Kasumi-1 (cell line): ENCODE measurements at places on chromosomes 7 and 10.

DNA sequence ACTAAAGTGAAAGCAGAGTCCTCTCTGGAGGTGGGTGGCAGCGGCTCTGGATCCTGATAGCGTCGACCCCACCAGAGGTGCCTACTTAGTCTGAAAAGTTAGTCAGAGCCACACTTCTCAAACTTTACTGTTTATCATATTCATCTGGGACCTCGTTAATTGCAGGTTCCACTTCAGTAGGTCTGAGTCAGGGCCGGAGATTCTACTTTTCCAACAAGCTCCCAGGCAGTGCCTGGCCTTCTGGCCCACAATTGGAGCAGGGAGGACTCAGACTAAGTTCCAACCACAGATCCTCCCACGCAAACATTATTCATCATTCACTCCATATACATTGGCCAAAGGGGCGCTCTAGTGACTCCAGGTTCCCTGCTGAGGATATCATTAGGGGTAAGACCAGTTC, 78.1 kb downstream of the VSTM4 start:
- DNase-seq, result no peak

DNA sequence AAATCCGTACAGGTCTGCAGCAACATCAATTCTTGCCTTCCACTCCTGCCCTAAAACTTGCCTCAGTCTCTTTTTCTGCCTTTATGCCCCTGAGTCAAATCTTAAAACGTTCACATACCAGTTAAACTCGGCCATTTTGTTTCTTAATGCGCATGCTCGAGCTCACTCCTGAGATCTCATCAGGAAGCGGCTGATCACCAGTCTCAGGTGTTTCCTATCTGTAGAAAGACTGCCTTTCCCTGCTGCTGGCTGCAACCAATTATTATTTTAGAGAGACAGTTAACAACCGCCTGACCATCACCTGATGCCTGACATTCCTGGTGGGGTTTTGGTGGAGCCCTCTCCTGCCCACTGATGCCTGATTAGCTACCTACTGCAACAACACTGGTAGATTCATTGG, 70.2 kb upstream of the TMEM140 start:
- DNase-seq, result no peak

GRCh38 chr7:99395616-99396327, 12.6 kb downstream of the PDAP1 start:
- no peak for DNase-seq

DNA sequence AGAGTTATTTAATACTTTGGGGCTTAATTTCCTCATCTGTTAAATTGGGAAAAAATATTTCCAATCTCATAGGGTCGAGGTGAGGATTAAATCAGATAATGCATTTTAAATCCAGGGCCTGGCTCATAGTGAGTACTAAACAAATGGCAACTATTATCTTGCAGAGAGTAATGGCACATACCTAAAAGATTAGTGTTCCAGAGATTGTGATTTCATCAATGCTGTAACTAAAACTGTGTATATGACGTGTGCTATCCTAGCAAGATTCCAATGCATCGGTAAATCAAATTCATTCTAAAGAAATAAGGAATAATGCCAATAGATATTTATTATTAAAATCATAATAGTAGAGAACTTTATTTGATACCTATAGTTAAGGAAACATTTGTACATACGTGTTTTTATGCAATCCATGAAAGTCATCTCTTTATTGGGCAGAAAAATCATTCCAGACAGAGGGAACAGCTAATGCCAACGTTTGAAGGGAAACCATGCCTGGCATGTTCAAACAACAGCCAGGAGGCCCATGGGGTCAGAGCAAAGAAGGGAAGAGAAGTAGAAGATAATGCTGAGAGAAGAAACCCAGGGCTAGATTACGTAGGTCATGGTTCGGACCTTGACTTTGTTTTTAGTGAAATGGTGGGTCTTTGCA, 174.8 kb upstream of the AGR3 start:
- no peak for DNase-seq

DNA sequence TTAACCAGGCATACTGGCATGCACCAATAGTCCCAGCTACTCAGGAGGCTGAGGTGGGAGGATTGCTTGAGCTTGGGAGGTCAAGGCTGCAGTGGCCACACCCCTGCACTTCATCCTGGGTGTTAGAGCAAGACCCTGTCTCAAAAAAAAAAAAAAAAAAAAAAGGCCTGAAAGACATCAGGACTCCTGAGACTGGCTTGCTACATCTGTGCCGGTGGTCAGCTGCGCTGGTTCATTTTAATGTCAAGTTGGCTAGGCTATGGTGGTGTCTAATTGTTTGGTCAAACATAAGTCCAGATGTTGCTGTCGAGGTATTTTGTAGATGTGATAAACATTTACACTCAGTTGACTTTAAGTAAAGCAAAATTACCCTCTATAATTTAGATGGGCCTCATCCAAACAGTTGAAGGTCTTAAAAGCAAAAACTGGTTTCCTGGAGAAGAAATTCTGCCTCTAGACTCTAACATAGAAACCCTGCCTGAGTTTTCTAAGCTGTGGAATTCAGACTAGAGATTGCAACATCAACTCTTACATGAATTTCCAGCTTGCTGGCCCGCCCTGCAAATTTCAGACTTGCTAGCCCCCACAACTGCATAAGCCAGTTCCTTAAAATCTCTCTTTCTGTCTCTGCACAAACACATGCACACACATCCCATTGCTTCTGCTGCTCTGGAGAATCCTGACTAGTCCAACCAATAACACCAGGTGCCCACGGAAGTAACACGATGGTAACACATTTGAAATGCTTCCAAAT, 18.2 kb downstream of the MYOF start:
- peak; percentile 85 for DNase-seq

DNA sequence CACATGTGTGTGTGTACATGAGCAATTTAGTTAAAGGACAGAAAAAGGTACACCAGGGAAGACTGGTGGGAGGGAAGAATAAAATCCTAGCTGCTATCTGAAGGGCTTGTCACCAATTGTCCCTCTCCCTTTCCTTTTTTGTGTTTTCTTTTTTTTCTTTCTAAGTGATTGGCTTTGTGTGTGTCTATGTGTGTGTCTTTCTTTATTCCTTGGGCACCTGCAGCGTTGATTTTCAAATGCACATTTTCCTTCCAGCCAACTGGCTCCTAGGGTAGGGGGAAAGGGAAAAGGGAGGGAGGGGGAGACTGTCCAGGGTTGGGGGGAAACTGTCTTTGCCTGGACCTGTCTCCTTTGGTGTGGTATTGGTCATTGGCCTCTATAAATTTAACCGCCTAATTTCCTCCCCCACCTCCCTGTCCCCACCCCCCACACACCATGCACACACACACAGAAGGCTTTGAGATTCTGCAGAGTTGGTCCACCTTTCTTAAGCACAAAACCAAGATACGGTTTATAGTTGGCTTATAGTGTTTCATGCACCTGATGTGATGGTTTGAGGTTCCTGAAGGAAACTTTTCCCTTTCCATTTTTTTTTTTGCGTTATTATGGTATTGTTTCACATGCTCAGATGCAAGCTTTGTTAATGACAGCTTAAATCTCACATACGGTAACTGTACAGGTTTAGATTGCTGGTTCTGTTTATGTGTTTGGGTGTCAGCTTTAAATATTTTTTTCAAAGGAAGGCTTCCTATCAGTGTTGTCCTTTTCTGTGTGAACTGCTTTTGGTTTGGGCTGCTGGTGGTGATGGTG, 2.6 kb downstream of the AUTS2 start:
- no peak for DNase-seq

DNA sequence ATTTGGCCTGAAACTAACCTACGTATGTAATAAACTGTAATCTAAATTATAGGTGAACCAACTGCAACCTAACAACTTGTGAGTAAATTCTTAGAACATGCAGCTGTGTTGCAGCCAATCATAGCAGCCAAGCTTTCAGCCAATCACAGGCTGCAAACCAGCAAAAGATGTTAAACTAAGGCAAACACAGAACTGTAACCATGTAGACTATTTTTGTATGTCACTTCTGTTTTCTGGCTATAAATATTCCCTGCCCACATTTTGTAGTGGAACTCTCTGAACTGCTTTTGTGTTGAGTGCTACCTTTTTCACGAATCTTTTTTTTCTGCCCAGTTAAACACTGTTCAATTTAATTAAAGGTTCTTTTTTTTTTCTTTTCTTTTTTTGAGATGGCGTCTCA, 28.2 kb upstream of the ZPBP start:
- peak; percentile 36 for DNase-seq

DNA sequence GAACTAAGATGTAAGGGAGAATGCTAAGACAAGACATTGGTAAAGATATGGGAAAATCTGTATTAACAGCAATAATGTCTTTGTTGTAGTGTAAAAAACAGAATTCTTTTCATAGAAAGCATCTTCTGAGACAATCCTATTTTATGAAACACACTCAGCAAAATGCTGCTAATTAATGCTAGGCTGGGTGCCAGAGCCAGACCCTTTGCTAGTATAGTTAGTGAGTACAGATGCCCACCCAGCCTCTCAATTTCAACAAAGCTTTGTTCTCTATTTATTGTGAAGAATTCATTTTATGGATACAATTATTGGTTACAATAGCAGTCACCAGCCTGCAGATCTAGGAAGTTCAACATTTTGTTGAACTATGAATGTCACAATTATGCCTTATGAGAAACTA, 131.0 kb downstream of the SEM1 start:
- no peak for DNase-seq

DNA sequence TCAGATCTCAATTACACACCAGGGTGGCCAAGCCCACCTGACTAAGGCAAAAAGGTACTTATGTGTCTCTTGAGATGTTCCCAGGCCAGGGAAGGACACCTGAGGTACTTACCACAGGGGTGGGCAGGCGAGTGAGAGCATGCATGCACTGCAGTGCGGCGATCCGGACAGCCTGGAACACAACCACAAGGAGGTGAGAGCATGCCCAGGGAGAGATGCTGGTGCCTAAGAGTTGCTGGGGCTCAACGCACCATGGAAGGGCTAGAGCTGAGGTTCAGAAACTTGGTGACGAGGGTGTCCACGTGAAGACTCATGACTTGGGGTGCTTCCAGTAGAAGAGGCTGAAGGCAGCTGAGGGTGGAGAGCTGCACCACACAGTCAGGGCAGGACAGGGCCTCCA, 13.1 kb downstream of the ZDHHC16 start:
- DNase-seq, result no peak

GRCh38 chr10:49761789-49762565, at the start of gene OGDHL:
Gene OGDHL, minus strand, starts transcription at chr10:49762323. Its CDS starts 3,731 bp downstream, at chr10:49758592.
- peak; percentile 68 for DNase-seq

DNA sequence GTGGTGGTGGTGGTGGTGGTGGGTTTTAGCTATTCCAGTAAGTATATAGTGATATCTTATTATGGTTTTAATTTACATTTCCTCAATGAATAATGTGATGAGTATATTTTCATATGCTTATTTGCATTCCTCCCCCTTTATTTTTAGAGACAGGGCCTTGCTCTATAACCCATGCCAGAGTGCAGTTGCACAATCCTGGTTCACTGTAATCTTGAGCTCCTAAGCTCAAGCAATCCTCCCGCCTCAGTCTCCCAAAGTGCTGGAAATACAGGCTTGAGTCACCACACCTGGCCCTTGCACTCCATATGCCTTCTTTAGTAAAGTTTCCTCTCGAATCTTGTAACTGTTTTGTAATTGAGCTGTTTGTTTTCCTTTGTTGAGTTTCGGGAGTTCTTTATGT, 577.7 kb upstream of the AUTS2 start:
- DNase-seq, result no peak

GRCh38 chr10:124254490-124254889, 161.1 kb upstream of the CHST15 start:
- no peak for DNase-seq

GRCh38 chr10:51000976-51001375, 73.3 kb upstream of the PRKG1 start:
- DNase-seq, result no peak

DNA sequence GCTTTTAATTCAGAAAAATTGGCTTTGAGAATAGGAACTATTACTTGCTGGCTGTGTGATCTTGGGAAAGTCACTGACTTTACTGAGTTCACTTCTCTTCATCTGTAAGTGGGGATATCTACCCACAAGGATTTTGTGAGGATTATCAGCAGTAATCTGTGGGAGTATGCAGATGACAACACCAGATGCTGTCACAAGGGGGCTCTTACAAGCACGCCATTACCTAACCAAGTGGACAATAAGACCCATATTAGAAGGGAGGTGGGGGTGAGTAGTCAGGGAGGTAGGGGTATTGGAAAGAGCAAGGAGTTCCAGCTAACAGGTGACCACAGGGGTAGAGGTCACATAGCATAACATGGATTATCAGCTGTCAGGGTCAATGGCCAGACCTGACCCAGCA, 569.4 kb downstream of the SUGCT start:
- DNase-seq, result no peak

DNA sequence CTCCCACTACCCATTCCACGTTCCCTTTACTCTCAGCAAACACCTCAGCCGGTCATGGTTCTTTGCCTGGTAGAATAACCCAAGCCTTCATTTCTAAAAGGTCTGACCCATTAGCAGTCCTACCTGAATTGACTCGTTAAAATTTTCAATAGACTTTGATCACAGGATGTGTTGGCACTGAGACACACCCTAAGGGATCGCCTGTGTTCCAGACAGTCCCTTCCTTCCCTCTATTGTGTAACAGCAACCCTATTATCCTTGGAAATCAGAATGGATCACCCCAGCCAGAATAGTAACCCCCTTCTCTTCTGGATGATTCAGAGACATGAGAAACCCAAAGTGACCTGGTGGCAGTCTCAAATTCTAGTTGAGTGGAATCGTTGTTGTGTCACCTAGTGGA, 20.4 kb upstream of the FAM171A1 start:
- no peak for DNase-seq

DNA sequence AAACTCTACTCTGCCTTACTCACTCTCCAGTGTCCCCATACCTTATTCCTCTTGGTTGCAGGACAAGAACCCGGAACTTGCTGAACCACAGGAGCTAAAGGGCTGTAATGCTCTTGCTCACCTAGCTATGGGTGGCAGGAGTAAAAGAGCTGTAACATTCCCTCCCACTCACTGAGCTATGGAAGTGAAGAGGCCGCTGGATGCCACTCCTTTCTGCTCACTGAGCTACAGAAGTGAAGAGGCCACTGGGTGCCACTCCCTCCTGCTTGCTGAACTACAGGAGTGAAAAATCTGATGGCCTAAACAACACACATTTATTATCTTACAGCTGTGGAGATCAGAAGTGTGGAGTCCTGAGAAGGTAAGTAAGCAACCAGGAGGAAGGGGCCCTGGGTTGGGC, 17.5 kb downstream of the MRPS24 start:
- no peak for DNase-seq

GRCh38 chr10:79354141-79354540, 6.9 kb downstream of the PPIF start:
- DNase-seq, result no peak

- no peak for DNase-seq
Measured at GRCh38 chr7:4854916-4855315, 6.9 kb downstream of the PAPOLB start.
